ENCODE measurements at places on chromosomes 7 and 10.

DNA sequence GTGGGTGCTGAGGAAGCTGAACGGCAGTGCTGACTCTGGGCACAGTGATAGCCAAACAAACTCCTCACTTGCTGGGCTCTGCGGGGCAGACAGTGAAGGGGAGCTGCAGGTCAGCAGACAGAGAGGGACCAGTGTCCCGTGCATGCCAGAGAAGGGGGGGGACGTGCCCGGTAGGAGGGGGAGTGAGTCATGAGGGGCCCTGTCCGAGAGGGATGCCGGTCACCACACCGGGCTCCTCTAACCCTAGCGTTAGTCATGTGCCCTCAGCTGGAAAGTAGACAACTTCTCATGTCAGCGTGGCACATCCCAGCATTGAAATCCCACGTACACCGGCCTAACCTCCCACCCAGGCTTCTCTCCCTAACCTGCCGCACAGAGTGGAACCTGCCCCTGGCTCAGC, 117.1 kb upstream of the DPP6 start:
- DNase-seq = no peak

- no peak for DNase-seq
These were observed 17.7 kb downstream of the DKK1 start for GRCh38 chr10:52331638-52332364.

GRCh38 chr10:53209944-53210611, 437.5 kb upstream of the MBL2 start:
- no peak for DNase-seq

- no peak for DNase-seq
These were observed 86.4 kb downstream of the ADAM12 start for GRCh38 chr10:126301701-126302475.

GRCh38 chr10:7046615-7047014, 364.2 kb downstream of the SFMBT2 start:
- no peak for DNase-seq

DNA sequence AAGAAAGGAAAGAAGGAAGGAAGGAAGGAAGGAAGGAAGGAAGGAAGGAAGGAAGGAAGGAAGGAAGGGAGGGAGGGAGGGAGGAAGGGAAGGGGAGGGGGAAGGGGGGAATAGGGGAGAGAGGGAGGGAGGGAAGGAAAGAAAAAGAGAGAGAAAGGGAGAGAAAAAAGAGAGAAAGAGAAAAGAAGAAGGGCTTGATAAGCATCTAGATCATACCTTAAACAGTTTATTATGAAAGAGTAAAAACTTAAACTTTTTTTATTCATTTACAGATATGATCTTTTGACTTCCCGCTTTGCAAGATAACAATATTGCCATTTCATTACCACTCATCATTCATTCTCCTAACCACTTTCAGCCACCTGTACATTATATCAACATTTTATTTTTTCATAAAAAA, 53.6 kb upstream of the TMEM106B start:
- no peak for DNase-seq

GRCh38 chr10:3776796-3777571, 8.0 kb downstream of the KLF6 start:
- DNase-seq = no peak

DNA sequence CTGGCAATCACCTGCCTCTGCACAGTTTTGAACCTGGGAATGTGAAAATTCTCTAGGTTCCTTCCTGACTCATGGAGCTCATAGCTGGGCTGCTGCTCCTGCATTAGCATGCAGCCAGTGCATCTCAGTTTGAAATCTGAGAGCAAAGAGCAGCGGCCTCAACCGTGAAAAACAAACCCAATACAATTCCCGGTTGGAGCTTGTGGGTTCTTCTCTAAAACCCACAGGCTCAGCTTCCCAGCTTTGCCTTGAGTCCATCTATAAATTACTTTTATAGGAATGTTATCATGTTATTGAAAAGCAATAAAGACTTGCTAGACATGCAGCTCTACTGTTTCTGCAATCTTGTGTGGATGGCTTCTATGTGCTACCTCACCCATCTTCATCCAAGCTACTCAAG, 191.7 kb downstream of the CXCL12 start:
- DNase-seq = no peak

GRCh38 chr7:134126146-134126545, 994 bp upstream of the LRGUK start:
- DNase-seq = no peak

DNA sequence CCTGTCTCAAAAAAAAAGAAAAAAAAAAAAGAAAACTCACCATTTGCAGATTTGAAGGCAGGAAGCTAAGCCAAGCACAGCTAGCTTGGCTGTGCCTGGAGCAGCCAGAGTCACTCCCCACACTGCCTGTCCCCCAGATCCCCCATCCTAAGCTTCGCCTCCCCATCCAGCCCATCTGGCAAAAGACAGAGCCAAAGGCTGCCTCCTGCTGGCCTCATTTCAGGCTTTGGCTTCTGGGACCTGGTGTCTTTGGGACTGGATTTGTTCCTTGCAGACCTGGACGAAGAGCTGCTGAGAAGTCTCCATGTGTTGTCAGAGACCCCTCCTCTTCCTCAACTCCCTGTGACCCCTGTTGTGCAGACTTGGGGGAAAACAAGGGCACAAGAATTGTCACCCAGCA, 8.1 kb downstream of the ASL start:
- no peak for DNase-seq

- no peak for DNase-seq
These were observed 77.0 kb downstream of the ZNF277 start for GRCh38 chr7:112283382-112283910.

All from ovary (tissue), 10 donors.